Fibroblast of skin of back (primary cell): ENCODE measurements at places on chromosomes 1 and 21.

DNA sequence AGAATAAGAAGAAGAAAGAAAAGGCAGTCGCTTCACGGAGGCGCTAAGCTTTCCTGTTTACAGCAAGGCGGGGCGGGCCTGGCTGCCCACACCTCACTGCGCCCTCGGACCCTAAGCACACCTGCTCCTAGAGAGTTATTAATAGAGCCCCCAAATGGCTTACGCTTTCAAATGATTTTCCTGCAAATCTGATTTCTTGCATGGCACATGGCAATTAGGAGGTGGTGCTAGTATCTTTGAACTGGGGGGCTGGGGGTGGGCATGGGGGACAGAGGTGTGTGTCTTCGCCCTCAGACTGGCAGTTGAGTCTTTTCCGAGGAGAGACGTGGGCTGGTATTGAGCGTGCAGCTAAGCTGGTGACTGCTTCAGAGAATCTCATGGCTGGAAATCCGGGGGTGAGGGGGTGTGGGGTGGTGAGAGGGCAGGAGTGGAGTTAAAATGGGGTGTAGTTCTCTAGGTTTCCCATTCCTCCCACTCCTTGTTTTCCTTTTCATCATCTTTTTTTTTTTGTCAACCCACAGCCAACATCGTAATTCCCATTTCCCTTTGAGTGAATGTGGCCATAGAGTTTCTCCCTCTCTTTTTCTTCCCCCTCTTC is 1.3 kb downstream of the S1PR1 start:
- no peak for DNase-seq

GRCh38 chr1:232062967-232063366 is 436.4 kb downstream of the DISC1 start:
- no peak for DNase-seq

DNA sequence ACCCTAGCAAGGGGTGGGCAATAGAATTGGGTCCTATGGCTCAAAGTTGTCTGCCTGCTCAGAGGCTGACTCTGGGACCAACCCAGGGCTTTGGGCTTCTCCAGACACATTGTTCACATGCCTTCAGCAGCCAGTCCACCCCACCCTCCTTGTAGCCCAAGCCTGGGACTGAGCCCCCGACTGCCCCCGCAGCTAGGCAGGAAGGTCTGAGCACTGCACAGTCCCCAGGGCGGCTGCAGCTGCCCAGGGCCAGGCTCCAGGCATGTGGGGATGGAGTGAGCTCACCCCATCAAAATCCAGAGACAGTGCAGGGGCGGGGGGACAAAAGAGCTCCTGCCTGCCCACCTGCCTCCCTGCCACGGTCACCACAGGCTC is 35.6 kb downstream of the HSPG2 start:
- peak; percentile 83 for DNase-seq

DNA sequence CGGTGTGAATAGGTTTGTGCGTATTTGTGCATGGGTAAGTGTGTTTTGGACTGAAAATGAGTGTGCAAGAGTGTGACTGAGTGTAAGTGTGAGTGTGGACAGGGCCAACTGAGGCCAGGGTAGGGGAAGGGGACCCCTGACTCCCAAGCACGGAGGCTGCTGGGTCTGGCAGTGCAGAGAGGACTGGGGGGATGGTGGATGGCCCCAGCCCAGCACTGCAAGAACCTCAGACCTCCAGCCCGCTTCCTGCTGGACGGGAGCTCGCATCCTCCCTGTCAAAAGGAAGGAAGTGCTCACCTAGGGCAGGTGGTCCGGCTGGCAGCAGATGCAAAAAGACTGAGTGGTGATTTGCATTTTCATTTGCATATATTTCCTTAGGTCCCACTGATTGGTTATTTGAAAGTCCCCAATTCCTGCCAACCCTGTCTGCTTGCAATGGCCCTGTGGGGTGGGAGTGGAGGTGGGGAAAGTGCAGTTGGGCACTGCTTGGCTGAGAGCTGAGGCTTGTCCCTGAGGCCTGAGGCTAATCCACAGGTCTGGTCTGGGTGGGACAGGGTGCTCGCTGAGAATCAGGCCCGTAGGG is 42.8 kb upstream of the CASZ1 start:
- DNase-seq, result no peak

DNA sequence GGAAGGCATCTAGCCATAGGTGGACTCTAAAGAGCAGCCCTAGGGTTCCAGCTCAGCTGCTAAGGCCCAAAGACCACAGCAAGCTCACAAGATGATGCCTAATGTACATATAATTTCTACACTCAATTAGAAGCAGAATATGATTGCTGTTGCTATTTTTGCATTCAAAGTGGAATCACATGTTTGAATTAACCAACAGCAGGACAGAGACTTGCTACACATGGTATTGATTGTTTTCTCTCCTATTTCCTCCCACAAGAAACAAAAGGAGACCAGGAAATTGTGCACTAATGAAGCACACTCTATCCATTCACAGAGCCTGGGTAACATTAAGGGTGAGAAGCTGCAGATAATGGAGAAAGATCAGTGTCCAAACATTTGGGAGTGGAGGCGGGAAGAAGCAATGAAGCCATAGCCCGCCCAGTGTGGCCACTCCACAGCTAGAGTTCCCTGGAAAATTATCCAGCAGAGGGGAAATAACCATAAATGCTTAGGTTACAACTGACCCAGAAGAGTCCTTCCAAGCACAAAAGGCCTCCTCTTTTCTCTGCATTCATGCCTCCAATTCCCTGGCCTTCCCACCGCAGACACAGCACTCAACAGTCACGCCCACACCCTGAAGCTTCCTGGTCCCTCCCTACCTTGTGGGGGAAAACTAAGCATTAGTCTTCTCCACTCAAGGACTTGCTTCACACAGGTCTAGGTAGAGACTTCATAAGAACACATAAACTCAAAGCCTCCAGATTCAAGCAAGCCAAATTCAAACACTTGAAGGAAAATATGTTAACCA is 7.5 kb downstream of the CNN3 start:
- no peak for DNase-seq

DNA sequence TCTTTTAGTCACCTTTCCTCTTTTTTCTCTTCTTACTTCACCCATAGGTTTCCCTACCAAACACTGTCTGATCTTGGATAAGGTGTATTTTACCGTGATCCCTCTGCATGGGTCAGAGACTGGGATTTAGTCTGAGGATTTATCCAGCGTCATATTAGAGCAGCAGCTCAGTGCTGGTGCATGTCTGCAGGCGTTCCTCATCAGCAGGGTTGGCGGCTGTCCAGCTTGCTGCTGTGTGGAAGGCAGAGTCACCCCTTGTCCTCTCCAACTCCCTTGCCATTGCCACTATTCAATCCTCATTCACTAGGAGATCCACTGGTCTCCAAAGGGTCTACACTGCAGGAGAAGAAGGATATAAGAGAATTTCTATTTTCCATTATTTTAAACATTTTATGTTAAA is 7.3 kb upstream of the FAM78B start:
- peak; percentile 18 for DNase-seq

GRCh38 chr1:116545359-116545705 is 25.5 kb downstream of the CD58 start:
- DNase-seq, result no peak

GRCh38 chr1:28290851-28291250 is 31.5 kb downstream of the SESN2 start:
- DNase-seq, result no peak

DNA sequence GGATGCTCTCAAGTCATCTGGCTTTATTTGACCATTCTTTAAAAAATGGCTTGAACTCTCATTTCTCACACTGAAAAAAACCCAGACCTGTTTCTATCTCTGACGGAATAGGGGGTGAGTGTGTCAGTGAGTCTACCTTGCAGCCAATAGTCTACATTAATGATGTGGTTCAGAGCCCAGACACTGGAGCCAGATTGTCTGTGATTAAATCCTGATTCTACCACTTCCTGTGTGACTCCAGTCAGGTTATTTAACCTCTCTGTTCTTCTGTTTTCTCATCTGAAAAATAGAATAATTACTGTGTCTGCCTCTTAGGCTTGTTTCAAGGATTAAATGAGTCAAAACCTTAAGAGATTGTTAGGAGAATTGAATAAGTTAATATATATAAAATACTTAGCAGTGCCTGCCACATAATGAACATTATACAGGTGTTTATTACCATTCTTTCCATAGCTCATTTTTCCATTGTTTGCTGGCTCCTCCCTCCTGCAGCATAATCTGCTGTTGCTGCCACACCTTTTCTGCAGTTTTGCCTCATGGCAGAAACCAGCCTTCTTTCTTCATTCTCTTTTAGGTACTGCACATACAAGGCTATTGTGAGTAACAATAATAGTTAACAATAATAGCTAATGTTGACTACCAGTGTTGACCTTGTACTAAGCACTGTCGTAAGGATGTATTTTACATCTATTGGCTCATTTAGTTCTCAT is 157.6 kb upstream of the IVNS1ABP start:
- no peak for DNase-seq

- DNase-seq, result no peak
Measured at GRCh38 chr1:36232212-36233095, 8.2 kb downstream of the THRAP3 start.

DNA sequence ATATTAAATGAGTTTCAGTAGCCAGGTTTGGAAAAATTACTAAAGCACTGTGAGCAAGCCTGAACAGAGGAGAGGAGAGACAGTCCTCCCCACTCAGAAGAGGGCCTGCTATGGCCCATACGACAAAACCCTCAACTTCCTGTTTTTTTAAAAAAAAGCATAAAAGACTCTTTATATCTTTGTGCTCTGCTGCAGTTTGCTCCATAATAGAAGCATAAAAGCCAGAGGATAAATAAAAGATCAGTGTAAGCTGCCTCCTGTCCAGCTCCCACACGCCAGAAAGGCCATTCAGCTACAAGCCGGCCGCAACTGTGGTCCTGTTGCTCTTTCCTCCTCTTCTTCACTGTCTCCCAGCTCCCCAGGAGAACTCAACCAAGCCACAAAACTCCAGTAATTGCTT is 37.8 kb downstream of the NID1 start:
- DNase-seq, result no peak

- DNase-seq, result peak; percentile 59
Measured at GRCh38 chr1:38026592-38027200, 14.2 kb downstream of the UTP11 start.

GRCh38 chr1:220783453-220783852 is 3.3 kb upstream of the MTARC1 start:
- DNase-seq, result no peak

DNA sequence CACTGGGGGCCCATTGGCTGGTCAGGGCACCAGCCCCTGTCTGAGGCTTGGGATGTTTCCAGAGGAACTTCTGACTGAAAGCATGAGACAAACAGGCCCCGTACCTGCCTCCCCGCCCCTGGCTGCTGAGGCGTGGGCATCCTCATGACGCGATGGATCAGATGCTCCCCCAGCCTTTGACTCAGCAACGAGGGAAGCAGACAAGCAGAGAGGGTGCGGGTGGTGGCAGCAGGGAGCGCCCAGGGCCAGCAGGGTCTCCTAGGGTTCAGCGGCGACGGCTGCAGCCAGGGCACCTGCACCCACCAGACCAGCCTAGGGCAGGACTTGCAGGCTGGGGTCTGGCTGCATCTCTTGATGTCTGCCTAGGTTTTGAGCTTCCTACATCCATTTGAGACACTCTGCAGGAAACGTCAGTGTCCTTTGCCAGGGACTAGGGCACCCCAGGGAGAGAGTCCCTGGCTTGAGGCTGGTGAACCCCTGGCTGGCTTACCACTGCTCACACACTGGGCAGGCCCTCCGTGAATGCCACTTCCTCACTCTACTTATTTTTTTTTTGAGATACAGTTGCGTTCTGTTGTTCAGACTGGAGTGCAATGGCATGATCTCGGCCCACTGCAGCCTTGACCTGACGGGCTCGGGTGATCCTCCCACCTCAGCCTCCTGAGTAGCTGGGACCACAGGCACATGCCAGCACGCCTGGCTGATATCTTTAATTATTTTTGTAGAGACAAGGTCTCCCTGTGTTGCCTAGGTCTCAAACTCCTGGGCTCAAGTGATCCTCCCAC is 63.3 kb downstream of the DHRS3 start:
- no peak for DNase-seq

DNA sequence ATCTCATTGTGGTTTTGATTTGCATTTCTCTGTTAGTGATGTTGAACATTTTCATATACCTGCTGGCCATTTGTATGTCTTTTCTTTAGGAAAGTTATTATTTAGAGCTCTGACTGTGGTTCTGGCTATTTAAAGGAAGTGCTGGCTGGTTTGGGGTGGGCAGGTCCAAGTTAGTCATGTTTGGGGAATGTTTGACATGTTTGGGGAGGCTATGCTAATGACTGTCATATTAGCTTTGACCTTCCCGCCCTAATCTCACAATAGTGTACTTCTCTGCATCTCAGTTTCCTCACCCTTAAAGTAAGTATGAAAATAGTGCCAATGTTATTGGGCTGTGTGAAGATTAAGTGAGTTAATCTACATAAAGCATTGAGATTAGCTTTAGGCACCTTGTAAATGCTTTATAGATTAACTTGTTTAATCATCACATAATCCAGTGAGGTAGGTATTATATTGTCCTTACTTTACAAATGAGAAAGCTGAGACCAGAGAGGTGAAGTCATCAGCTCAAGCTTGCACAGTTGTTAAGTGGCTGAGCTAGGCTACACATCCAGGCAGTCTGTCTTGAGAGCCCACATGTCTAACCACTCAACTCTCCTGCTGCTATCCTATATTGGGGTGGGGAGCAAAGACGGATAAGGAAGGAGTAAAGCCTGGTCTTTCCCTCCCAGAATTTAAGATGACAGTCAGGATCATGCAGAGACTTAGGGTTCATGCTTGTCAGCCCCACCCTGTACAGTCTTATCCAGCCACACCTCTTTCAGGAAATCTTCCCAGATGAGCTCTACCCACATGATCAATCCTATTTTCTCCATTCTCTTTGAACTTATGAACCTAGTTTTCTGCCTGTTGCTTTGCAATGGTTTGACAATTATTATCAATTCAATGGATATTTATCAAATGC is 22.8 kb upstream of the CRNN start:
- DNase-seq, result peak; percentile 60

DNA sequence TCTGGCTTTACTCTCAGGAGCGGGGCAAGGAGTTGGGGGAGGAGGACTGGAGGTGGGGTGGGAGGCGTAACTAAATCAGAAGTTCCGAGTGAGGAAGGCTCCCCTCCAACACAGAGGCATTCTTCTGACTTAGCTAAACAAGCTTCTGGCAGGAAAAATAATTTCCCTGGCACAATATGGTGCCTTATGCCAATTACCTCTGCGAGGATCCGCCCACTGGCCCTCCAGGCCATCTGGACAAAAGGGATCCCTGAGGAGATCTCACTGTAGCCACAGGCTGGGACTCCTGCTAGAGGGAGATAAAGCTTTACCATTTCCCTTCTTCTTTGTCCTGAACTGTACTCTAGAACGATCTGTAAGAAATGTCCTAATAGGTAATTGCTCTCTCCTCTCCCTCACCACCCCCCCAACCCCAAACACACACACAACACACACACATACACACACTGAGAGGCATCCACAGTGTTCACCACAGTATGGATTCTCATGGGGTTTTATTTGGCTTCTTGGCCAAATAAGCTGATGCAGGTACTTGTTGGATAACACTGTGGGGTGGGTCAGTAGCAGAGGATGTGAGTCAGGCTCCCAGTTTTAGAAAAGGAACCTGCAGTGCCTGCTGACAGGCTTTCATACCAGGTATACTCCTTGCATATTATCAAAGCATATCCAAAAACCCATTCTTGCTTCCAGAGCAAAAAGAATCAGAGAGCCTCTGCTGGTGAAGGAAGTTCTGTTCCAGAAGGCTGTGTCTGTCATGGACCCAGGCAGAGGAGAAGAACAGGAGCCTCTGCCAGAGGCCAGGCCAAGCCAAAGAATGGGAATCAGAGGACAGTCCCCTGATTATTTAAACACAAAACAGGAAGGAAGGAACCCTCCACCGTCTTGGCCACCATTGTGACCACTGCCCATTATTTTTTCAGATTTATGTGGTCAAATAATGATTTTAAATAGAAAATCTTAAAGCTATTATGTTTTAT is 169.1 kb downstream of the C1orf21 start:
- DNase-seq, result no peak
